ENCODE measurements at places on chromosomes 4 and X. TPM values are rescaled to one million over a fixed set of nuclear protein-coding genes. Genes with fewer than 3 reads are reported as not detected.
A peak's percentile ranks its signal among the peaks of the same experiment; 100 is the strongest.

The XAGE1A gene
- not detected for total RNA-seq

DNA sequence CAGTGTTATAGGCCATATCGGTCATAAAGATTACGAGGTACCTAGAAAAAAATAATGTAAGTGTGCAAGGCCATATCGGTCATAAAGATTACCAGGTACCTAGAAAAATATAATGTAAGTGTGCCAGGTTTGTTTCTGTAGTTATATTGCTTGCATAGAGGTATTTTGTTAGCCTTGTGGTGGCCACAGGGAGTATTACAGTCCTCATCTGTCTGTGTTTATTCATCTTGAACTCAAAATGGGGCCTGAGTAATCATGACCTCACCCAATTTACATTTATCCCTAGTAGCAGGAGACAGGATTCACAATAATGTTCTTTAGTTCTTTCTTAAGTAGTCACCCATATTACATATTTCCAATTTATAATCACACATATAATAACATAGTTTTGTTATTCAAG, 459.7 kb downstream of the MID1IP1 start:
- DNase-seq, result peak; percentile 9

DNA sequence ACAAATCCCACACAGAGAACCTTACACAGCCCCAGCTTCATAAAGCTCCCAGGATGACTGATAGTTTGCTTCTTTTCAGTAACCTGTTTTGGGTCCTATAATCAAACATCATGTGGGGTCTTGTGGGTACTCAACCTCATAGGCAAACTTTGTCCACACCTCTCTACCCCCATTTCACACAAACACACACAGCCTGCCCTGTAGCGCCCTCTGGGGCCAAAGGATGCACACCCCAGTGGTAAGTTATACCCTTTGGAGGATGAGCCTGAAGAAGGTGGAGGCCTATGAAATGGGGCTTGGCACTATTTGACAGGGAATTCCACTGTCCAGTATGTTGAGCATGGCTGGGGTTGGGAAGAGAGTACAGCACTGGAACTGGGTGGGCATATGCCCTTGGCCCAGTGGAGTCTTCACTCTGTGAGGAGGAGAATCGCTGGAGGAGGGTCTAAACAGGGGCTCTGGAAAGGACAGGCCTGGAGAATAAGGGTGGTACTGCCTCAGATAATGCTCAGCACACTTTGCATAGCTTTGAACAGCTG, 30.5 kb upstream of the COL25A1 start:
- DNase-seq, result no peak

DNA sequence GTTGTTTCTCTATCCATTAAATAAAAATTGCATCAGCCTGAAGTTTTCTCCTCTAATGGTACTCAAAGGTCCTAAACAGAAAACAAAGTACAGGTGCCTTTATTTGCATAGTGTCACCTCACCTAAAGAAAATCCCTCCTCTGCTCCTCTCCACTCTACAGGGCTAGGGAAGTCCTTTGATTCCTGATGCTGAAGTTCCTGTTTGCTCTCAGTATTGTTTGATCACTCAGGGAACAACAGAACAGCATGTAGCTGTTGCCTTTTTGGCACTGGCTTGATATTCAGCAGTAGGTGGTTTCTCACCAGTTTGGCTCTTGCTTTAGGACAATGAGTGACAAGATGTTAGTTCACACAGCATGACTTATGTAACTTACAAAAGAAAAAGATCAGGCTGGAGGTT, 156.2 kb upstream of the SLC7A11 start:
- DNase-seq, result no peak

DNA sequence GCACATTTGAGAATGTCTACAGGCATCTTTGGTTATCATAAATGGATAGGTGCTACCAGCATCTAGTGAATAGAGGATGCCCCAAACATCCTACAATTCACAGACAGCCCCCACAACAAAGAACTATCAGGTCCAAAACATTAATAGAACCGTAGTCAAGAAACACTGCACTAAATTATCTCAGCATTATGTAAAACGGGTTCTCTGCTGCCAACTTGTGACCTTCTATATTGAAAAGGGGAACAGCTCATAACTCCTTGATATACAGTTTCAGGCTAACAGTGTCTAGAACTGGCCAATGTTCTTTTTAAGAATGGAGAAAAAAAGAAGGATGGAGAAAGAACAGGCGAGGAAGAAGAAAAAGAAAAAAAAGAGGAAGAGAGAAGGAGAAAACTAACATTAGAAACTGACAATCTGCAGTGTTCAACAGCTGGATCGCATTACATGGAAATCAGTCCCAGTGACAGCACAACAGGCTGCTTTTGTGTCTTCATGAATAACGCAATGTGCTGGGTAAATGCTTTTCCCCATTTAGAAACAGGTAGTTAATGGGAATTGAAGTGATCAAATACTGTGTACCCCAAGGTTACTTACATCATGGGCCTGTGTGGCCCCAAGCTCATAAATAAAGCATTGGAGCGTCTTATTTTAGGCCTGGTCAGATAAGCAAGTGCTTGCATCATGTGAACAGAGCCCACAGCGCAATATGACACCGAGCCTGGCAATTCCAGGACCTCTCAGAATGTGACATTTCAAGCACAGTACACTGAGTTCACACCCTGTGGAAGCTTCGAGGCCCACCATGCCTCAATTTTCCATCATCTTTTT, 339.5 kb downstream of the DHX15 start:
- no peak for DNase-seq

All from MG63 (cell line).